ENCODE measurements at places on chromosomes 2 and 18. TPM values are rescaled to one million over a fixed set of nuclear protein-coding genes. Genes with fewer than 3 reads are reported as not detected.

The OBSL1 gene
- 31.8 TPM for total RNA-seq

The PDE1A gene
- total RNA-seq, result 0.64 TPM

The FKBP7 gene
- 0.43 TPM for total RNA-seq

The GCG gene
- total RNA-seq, result not detected

The RBM43 gene
- 1.3 TPM for total RNA-seq

The PLGLB1 gene
- 2.3 TPM for total RNA-seq

The CIB4 gene
- not detected for total RNA-seq

The ALPP gene
- not detected for total RNA-seq

The BMP10 gene
- not detected for total RNA-seq

The DRC1 gene
- total RNA-seq, result 0.24 TPM

The MROH2A gene
- total RNA-seq, result not detected

The CASP10 gene
- total RNA-seq, result 4.9 TPM

The IL18RAP gene
- 0.48 TPM for total RNA-seq

The ADAM17 gene
- total RNA-seq, result 48.6 TPM

All from tracheal epithelial cell (primary cell).